Stimulated activated naive CD8-positive, alpha-beta T cell treated with anti-CD3 and anti-CD28 coated beads, Interleukin-15, Interleukin-2, amounts not matched to agents 100 U/mL and 50 U/mL, for 24 hours (primary cell): ENCODE measurements at places on chromosomes 6 and 20.

DNA sequence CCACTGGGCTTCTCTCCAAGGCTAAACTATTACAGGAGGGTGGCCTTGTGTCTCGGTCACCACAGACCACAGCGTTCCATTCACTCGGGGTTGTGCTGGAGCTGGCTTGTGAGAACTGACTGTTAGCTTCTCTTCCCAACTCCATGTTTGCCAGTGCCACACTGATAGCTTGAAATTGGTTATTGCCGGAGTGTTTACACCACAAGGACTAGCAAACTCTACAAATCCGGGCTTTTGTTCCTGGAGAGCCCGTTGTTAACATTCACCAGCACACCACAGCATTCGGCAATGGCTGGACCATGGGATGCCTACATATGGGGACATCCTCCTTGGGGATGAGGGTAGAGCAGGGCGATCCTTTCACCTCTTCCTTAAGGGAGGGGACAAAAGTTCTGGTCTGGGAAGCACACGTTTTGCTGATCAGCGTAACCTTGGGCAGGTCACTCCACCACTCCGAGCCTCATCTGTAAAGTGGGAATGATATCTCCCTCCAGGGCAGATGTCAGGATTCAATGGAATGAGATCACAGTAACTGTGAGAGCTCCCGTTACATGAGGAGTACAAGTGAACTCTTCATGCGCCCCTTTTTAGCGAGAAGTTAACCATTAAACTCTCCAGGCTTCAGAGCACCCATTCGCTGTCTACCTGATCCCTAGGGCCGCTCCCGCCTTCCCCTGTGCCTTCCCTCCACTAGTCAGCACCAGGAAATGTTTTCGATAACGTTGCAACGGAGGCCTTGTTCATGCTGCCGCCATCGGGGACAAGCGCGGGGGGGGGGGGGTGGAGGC lies 41.7 kb upstream of the TTPAL start:
- no peak for DNase-seq

DNA sequence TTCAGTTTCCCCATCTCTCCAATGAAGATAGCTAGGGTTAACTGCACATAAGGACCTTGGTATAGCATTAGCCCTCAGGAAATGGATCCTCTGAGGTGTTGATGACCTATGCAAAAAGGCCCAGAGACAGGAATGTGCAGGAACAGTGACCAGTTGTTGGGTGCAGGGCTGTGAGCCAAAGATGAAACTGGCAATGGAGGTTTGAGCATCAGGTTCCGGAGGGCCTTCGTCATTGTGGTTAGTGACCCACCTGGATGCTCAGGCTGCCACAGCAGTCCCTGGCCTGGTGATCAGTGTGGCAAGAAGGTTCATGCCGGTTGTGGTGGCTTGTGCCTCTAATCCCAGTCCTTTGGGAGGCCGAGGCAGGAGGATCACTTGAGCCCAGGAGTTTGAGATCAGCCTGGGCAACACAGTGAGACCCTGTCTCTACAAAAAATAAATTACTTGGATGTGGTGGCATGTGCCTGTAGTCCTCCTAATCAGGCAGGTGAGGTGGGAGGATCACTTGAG lies 43.7 kb downstream of the TM9SF4 start:
- DNase-seq: no peak

DNA sequence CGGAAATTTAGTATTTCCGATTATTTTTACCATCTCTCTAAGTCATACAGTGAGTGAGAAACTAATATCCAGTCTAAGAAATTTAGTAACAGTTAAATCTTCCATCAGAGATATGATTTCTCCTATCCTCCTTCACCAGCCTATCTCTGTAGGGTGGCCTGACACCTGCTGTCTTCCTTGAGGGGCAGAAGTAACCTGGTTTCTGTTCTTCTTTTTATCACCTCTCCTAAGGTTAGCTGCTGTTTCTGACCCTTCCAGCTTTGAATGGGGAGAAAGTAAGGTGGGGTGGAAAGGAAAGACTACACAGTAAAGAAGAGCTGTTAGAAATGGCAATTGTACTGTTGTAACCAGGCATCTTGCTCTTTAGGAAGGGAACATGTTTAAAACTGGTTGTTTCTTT lies 447.7 kb downstream of the PHF3 start:
- DNase-seq: no peak

DNA sequence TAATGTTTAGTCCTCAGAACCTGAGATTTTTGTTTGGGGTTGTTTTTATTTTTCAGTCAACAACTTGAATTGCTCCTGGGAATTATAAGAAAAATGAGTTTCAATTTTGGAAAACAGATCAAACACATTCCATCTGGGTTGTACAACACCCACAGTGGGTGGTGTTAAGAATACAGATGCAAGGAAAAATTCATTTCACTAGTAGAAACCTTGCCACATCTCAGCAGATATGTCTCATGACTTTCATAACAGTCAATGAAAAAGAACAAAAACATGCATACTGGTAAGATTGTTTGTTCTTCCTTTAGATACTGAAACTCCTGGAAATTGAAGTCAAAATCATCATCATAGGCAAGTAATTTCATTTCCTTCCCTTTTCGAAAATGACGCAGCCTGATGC lies 78.9 kb downstream of the MOXD1 start:
- DNase-seq: no peak

DNA sequence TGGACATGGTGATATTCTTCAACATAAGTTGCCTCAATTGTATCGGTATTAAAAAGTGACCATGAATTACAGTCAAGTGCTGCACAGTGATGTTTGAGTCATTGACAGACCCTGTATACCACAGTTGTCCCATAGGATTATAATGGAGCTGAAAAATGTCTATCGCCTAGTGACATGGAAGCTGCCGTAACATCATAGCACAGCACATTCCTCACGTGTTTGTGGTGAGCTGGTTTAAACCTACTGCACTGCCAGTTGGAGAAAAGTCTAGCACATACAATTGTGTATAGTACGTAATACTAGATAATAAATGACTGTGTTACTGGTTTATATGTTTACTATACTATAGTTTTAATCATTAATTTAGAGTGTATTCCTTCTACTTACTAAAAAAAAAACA lies 150.2 kb downstream of the CDH26 start:
- DNase-seq: no peak

DNA sequence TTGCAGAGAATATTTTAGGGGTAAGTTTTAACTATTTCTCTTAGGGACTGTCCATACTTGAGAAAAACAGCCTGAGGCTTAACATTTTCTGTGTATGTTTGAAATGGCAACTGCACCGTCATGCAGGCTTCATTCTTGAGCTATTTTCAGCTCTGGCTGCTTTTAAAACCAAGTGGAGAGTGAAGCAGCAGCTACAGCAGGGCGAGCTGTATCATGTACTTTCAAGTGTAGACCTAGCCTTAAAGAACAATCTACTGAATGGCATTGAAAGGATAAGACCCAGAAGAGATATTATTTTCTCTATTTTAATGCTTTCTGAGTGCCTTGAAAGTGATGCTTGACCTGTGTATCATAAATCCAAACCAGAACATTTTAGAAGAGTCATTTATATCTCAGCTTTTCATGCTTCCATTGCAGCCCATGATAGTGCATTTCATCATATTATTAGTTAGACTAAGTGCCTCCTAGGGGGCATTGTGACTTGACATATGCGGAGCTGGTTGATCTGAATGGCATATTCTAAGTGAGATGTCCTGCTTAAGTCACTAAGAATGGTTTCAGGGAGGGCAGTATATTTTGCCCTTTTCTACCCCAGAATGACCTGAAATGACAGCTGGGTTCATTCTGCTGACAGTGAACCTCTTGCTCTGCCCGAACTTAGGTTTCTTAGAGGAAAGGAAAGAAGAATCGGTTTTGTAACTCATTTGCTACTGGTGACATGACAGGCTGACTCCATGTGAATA lies 85.3 kb downstream of the NKAIN2 start:
- DNase-seq: no peak

GRCh38 chr6:37861452-37861851 lies 41.9 kb downstream of the ZFAND3 start:
- no peak for DNase-seq

GRCh38 chr20:23520185-23520584 lies 29.3 kb downstream of the CST8 start:
- no peak for DNase-seq

DNA sequence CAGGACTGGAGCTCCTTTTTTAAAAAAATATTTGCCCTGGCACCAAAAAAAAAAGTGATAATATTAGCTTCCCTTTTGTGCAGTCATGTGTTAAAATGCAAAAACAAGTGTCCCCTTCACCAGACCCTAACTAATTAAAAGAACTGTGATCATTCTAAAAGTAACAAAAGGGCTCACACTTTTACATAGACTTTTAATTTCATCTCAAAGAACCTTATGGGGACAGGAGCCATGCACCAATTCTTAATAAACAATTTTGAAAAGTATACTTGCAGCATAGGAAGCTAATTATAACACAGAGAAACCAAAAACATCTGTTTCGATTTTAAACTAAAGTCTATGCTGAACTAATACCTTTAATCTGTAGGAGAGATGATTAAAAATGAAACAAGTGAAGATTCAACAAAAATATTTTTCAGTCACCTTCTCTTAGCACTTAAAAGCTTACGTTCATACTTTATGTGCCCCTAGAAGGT lies 17.3 kb downstream of the STX7 start:
- no peak for DNase-seq

DNA sequence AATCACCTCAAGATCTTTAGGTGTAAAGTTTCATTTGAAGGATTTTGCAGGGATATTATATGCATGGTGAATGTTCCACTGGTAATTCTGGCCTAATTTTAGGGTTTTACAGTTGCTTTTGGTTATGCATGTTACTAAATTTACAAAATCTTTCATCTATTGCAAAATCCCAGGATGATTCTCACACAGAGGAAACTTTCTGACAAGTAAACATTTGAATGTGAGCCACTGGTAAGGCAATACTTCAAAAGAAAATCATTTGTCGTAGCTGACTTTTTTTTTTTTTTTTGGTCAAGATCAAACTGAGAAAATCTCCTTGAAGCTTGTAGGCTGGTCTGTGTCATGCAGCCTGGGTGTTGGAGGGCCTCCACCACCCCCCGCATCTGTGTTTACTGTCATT lies 141.9 kb upstream of the EXOC2 start:
- DNase-seq: no peak

GRCh38 chr6:12962987-12963386 lies 246.4 kb downstream of the PHACTR1 start:
- no peak for DNase-seq

GRCh38 chr6:39369987-39370386 lies 47.5 kb upstream of the KCNK16 start:
- DNase-seq: no peak

GRCh38 chr6:381742-382461 lies 9.7 kb upstream of the IRF4 start:
- DNase-seq: no peak
